ENCODE measurements at places on chromosomes 1 and 21.
A peak's percentile ranks its signal among the peaks of the same experiment; 100 is the strongest.

DNA sequence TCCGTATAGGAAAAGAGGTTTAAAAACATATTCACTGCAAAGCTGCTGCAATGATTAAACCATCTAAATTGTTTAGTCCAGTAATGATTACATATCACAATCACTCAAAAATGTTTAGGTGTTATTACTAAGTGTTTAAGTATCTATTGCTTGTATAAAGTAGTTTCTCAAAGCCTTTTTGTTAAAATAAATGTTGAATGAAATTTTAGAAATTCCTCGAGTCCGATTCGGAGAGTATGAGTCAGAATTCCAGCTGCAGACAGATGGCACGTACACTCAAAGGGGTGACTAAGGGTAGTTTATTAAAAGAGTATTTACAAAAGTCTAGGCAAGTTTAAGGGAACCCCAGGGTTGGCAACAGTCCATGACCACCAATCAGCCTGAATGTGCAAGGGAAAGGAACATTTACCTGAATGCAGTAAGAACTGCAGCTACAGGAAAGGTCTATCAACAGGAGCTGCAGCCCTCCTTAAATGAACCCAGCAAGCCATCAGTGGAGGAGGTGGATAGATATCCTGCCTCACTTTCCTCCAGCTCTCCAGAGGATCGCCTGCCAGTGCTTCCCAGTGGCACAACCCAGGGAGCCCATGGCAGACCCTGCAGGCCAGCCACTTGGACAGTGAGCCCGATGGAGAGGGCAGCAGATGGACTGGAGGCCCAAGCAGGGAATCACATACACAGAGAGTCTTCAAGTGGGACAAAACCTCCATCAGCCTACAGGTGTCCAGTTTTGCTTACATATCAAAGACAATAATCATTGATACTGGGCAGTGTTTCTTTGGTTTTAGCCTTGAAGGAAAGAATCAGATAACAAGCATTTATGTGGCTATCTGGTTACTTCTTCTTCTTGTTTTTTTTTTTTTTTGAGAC is 92.1 kb upstream of the SLC44A3 start:
- DNase-seq = peak; percentile 46

DNA sequence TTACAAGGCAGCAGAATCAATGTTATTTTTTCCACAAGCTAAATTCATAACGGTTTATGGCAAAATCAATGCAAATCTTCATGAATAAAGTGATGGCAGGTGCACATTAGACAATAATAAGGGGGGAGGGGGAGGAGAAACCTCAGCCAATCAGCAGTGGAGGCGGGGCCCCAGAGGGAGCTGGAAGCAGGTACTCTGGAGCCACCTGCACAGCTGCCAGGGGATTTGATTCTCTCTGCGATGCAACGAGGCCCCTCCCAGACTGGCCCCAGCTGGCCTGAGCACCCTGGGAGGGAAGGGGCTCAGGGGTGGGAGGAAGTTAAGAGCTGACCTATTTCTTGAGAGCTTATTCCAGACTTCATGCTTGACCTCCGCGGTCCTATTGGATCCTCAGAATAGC is 127.8 kb upstream of the IGSF21 start:
- no peak for DNase-seq

DNA sequence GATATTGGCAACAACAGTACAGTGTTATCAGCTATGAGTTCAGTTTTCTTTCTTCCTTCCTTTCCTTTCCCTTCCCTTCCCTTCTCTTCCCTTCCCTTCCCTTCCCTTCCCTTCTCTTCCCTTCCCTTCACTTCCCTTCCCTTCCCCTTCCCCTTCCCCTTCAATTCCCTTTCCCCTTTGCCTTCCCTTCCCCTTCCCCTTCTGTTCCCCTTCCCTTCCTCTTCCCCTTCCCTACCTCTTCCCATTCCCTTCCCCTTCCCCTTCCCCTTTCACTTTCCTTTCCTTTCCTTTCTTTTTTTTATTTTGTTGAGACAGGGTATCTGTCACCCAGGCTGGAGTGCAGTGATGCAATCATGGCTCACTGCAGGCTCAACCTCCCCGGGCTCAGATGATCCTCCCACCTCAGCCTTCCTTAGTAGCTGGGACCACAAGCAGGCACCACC is 72.3 kb upstream of the CAPZB start:
- DNase-seq = no peak

GRCh38 chr1:204161609-204162493 is 4.3 kb downstream of the REN start:
- no peak for DNase-seq

Data from SW480 (cell line).